ENCODE measurements at places on chromosomes 3 and 15.

- DNase-seq, result no peak
Observed at GRCh38 chr3:120931593-120931992, 23.6 kb downstream of the STXBP5L start.

- no peak for DNase-seq
Observed at GRCh38 chr3:57682284-57682683, 10.6 kb downstream of the DENND6A start.

- no peak for DNase-seq
Observed at GRCh38 chr3:49601358-49602048, 47.2 kb downstream of the BSN start.

DNA sequence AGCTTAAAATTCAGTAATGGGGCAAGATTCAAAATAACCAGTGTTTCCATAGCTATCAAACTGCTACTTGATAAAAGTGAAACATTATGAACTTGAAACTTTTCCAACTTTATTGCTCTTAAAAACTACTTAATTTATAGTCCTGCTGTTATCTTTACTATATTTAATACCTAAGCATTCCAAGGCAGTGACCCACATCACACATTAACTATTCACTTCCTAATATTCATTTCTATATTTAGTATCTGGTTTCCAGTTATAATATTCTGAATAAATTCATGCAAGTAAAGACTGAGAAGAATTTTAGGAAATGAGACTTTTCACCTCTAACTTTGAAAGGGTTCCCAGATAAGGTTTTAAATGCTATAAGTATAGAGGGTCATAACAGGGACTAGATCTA, 64.9 kb downstream of the UACA start:
- DNase-seq, result no peak

GRCh38 chr3:11431319-11431718, 159.1 kb downstream of the ATG7 start:
- no peak for DNase-seq

GRCh38 chr3:167736264-167736787, 805 bp downstream of the SERPINI1 start:
- no peak for DNase-seq

GRCh38 chr15:74274470-74275038, 38.4 kb downstream of the CCDC33 start:
- DNase-seq, result no peak

DNA sequence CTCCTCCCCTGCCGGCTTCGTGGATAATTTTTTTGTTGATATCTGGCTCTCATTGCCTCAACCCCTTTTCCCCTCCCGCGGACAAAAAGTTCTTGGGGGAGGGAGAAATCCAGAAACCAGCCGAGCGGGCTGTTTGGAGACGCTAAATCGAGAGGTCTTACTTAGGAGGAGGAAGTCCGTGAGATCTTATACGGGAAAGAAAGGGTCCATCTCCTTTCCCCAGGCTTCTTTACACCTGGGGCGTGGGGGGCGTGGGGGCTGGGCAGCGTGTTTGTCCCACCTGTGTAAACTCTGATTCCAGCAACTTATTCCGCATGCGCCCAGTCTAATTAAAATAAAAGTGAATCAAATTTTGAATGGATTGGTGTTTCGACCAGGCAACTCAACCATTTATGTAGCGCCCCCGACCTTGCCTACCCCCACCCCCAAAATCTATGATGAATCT, 364 bp upstream of the CADPS start:
- DNase-seq, result no peak

DNA sequence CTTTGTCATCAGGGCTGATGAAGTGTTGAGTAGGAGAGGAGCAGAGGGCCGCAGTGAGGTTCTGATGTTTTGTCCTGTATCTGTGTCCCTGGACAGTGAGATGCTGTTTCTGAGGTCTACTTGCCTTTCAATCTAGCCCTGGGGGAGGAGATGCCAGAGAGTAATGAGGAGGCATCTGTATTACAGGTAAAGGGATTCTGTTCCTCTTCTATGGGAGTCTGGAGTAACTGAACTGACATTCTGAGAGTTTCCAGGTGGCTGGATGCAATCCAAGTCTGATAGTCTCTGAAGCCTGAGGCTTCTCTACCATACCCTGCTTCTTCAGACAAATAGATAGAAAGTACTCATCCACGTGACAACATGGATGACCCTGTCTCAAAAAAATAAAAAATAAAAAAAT, 60.9 kb downstream of the IL12A start:
- DNase-seq, result no peak

DNA sequence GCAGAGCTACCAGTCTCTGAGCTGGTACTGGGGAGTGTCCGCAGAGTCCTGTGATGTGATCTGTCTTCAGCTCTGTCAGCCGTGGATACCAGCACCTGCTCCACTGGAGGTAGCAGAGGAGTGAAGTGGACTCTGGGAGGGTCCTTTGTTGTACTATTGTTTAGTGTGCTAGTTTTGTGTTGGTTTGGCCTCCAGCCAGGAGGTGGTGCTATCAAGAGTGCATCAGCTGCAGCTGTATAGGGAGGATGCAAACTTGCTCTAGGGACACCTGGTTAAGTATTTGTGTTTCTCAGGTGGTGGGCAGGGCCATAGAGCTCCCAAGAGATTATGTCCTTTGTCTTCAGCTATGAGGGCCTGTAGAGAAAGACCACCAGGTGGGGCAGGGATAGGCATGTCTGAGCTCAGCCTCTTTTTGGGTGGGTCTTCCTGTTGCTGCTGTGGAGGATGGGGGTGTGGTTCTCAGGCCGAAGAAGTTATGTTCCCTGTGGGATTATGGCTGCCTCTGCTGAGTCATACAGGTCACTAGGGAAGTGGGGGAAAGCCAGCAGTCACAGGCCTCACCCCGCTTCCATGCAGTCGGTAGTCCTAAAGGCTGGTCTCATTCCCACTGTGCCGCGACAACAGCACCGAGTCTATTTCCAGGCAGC, 443.2 kb upstream of the TBL1XR1 start:
- no peak for DNase-seq

GRCh38 chr3:13927295-13927694, 47.4 kb upstream of the WNT7A start:
- no peak for DNase-seq

- no peak for DNase-seq
Observed at GRCh38 chr15:58539548-58539947, 107.8 kb downstream of the LIPC start.

DNA sequence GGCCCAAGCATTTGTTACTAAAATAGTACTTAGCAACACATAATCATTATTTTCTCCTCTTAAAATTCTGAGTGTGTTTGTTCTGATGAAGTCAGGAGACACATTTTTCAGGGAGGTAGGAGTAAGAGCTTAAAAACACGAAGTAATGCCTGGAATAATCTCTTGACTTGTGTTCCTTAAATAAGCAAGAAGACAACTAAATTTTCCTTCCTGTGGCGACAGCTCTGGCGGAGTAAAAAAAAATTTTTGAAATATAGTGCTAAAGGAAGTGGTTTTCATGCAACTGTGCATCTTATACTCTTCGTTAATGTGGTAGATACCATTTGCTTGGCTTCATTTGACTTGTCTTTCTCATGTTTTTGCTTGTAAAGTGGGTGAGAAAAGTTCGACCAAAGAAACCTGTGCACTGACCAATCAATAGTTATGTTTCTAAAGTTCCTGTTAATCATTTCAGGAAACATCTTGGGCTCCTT, 11.1 kb upstream of the MBNL1 start:
- no peak for DNase-seq

DNA sequence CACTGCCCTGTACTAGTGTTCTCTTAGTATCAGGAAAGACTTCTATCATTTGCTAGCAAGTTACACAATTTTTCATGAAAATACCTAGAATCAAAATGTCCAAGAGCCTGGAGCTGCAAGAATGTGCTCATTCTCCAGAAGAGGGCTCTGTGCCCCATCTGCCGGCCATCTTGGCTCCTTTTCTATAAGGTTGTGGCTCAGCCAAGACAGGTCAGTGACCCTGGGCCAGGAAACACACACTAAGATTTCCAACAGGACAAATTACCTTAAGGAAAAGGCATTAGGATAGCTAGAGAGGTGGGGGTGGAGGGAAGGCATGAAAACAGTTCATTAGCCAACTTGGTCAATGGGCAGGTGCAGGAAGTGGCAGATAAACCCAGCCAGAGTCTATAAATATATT, 20.7 kb downstream of the TIMP4 start:
- DNase-seq, result no peak

- DNase-seq, result peak; percentile 13
Observed at GRCh38 chr3:194255252-194256039, 95.7 kb downstream of the CPN2 start.

- no peak for DNase-seq
Observed at GRCh38 chr3:55218577-55218976, 268.5 kb downstream of the WNT5A start.

DNA sequence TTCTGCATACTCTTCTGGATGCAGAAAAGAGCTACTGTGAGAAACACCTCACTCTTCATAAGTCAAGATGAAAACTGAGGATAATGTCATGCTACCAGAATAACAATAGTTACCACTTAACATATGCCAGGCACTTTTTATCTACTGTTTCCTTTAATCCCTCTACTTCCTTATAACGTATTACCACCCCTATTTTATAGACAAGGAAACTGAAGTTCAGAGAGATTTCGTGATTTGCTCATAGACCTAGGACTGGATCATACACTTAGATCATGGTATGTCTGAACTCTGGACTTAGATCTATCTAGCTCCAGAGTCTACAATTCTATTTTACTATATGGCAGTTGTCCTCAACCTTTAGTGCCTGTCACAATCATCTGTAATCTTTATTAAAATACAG, 155.7 kb upstream of the TSPAN3 start:
- DNase-seq, result no peak

Data from activated CD8-positive, alpha-beta memory T cell treated with anti-CD3 and anti-CD28 coated beads for 1 hour (primary cell).